ENCODE measurements at places on chromosomes 4 and X.
A peak's percentile ranks its signal among the peaks of the same experiment; 100 is the strongest.

GRCh38 chrX:70166601-70167590 lies 10.4 kb upstream of the DGAT2L6 start:
- DNase-seq: peak; percentile 79

- DNase-seq: no peak
Observed at GRCh38 chrX:13153796-13154195, 109.4 kb upstream of the FAM9C start.

- DNase-seq: no peak
Observed at GRCh38 chr4:40283968-40284367, 51.2 kb upstream of the CHRNA9 start.

DNA sequence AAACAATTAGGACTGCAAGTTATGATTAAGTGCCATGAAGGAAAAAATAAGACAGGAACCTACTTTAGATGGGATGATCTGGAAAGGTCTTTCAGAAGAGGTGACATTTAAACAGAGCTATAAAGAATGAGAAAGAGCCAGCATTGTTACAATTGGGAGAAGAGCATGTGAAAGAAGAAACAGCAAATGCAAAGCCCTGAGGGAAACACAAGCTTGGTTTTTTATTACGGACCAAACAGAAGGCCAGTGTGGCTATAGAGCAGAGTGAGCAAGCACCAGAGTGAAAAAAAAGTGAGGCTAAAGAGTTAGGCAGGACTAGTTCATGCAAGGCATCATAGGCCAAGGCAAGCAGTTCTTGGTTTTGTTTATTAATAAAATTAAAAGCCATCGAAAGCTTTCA lies 175.6 kb downstream of the RBMX2 start:
- DNase-seq: no peak

GRCh38 chr4:6974138-6974848 lies 64.7 kb downstream of the TBC1D14 start:
- DNase-seq: peak; percentile 26

- no peak for DNase-seq
Observed at GRCh38 chrX:40773809-40774208, 38.5 kb upstream of the MED14 start.

GRCh38 chr4:150938873-150939499 lies 76.1 kb downstream of the LRBA start:
- no peak for DNase-seq

DNA sequence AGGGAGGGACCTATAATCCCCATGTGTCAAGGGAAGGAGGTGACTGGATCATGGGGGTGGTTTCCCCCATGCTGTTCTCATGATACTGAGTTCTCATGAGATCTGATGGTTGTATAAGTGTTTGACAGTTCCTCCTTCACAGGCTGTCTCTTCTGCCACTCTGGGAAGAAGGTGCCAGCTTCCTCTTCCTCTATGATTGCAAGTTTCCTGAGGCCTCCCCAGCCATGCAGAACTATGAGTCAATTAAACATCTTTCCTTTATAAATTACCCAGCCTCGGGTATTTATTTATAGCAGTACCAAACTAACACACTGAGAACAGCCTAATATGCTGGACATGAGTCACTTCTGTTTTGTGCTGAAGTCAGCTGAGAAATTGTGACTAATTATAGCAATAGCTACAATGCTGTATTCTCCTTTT lies 656.9 kb upstream of the CPEB2 start:
- DNase-seq: no peak

DNA sequence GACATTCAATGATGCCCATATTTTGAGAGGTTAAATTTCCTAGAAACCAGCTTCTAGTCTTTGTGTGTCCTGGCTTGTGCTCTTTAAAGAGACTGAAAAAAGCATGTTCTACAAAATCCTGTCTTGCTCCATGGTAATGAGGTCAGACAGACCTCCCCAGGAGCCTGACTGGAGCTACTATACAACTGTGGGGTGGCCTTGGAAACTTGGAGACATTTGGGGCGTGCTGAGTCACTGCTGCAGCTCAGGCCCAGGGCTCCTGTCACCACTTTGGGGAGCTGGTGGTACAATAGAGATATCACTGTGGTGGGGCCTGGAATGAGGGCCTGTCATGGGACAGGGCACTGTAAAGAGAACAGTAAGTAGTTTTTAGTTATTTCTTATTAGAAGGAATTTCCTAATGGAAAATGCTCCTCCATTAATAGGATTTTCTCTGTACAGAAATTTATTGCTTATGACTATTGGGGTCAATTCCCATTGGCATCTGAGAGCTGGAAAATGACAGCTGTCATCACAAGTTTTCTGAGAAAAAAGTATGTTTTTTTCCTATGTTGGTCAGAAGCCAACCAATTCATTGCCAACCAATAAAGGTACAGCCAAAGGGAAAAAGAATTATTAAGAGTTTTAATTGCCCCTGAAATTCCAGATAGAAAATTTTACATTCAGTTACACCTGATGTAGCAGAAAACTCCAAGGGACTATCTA lies 207.4 kb upstream of the JADE1 start:
- DNase-seq: peak; percentile 15

DNA sequence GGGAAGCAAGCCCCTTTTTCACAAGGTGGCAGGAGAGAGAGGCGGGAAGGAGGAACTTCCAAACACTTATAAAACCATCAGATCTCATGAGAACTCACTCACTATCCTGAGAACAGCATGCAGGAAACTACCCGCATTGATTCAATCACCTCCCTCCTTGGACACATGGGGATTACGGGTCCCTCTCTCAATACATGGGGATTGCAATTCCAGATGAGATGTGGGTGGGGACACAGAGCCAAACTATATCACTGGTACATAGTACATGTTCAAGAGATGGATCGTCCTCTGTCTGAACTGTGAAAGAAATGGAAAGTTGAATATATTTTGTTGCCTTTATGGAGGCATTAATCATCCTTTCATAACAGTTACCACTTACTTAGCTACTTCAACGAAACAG lies 12.8 kb downstream of the EREG start:
- DNase-seq: no peak

- DNase-seq: no peak
Observed at GRCh38 chr4:26912069-26912468, 51.4 kb downstream of the STIM2 start.

DNA sequence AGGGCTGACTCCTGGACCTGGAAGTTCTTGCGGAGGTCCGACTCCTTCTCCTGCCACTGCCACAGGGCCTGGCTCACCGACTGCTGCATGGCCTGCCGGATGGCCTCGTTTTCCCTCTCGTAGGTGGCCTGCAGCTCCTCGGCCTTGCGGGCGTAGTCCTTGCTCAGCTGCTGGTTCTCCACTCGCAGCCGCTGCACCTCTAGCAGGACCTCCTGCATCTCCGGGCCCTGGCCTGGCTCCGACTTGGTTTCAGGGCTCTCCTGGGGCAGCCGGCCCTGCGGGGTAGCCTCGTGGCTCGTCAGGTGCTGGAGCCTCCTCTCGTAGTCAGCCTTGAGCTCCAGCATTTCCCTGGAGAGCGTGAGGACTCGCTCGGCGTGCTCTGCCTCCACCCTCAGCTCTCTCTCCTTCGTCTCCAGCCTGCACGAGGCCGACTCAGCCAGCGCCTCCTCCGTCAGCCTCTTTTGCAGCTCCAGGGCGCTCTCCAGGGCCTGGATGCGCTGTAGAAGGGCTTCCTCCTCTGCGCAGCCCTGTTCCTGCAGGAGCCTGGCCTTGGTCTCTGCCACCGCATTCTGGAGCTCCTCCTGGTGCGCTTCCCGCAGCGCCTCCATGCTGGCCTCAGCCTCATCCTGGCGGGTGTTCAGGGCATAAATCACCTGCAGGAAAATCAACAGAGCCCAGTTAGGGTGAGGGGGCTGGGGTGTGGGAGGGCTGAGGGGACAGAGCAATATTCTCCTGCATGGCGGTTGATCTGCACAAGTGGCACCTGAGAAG lies 72.2 kb downstream of the FAM184B start:
- no peak for DNase-seq

DNA sequence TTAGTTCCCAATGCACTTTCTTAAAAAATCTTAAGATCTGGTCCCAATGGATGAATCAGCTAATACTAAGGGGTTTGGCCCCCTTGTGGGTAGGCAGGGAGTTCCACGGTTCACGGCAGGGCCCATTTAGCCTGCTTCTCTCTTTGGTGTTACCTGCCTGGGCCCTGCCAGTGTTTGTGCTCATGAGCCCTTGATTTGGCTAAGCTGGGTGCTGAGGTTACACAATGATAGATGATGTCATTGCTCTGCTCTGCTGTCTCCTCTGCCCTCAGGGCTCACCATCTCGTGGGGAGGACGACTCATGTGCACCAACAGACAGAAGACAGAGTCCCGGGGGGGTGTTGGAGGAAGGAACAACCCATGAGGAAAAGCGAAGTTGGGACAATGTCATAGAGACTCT lies 24.4 kb downstream of the RTL5 start:
- DNase-seq: peak; percentile 71

DNA sequence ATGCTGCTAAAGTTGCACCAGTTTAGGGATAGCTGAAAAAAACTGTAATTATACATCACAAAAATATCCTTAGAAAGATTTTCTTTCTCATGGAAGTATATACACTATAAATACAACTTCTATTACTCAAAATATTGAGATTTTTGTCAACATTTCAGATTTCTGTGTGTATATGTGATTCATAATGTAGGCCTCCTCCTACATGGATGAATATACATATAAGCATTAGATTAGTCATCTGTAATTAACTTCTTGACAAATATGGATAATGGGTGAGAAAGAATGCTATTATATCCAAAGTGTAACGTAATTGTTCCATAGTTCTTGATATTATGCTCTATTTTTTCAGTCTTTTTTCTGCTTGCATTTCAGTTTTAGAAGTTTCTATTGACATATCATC lies 124.9 kb downstream of the CBLL2 start:
- DNase-seq: no peak

- DNase-seq: no peak
Observed at GRCh38 chr4:24949970-24950369, 37.1 kb upstream of the CCDC149 start.

- peak; percentile 20 for DNase-seq
Observed at GRCh38 chr4:67436742-67437141, 108.6 kb downstream of the CENPC start.

GRCh38 chr4:119136546-119136945 lies 914 bp downstream of the MYOZ2 start:
- DNase-seq: peak; percentile 17

DNA sequence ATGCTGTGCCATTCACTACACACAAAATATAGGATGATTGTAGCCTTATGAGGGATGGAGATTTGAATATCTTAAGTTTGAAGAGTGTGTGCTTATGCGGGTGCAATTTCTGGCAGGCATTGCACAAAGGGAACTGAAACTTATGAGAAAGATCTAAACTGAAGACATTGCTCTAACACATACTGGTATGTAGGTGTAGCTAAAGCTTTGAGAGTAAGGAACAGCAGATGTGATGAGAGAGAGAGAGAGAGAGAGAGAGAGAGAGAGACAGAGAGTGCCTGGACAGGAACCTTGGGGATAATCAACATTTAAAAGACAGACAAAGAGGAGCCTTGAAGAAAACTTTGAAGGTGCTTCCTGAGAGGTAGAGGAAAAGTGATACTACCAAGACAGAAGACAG lies 379.7 kb downstream of the SPRY1 start:
- DNase-seq: no peak

- DNase-seq: no peak
Observed at GRCh38 chr4:183366206-183366835, 44.1 kb upstream of the CLDN24 start.
